ENCODE measurements at places on chromosomes 6 and 20.

GRCh38 chr6:19851241-19852089 lies 14.3 kb downstream of the ID4 start:
- no peak for DNase-seq

DNA sequence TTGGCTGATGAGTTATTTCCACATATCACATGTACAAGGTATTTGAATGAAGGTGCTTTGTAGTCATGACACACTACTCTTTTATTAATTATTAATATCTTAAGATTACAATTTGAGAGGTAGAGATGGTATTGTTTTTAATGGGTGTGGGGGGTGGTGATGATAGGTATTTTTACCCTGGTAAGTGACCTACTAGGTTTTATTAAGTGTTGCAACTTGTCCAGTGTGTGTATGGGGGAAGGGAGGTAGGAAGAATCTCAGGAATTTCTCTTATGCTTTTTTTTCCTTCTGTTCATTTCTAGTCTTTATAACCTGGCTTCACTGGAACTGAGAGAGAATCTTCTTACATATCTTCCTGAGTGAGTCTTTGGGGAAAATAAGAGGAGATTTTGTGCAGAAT lies 101.4 kb downstream of the LRRC1 start:
- DNase-seq = no peak

DNA sequence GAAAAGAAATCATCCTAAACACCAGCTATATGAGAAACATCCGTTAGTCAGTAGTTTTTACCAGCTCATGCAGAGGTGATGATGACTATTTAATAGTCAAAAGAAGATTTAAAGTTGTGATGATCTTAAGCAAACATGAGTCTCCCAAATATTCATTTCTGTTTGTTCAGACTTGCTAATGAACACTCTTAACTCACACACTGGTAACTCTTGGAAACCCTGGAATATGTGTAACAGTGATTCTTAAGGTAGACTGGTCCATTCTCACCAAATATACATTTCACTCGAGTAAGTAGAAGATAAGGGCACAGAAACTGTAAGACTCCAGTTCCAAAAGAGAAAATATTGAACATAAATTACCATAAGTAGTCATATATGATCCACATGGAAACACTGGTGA lies 29.1 kb downstream of the RSPO3 start:
- DNase-seq = no peak

GRCh38 chr6:85078058-85078457 lies 313.7 kb upstream of the TBX18 start:
- no peak for DNase-seq

DNA sequence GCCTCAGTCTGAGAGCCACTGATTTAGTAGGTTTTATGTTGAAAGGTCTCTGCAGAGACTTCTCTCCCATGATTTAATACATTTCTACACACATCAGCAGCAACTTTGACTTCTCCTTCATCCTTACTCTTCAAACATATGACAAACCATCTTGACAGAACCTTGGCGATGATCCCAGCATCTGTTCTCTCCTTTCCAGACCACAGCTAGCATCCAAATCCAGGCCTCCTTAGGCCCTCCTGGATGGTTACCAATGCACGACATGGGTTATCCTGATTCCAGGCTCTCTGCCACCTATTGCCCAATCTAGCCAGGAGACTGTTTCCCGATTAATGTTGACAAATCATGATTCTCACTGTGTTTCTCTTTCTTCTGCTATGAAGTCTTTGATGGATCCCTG lies 16.8 kb downstream of the LAMA4 start:
- no peak for DNase-seq

DNA sequence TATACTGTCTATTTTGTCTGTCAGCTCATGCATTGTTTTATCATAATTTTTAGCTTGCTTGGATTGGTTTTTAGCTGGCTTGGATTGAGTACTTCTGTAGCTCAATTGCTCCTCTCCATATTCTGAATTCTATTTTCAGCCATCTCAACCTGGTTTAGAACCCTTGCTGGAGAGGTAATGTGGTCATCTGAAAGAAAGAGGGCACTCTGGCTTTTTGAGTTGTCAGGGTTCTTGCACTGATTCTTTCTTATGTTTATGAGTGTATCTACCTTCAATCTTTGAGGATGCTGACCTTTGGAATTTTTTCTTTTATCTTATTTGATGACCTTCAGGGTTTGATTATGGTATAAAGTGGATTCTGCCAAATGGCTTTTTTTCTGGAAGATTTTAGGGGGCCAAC lies 632.7 kb upstream of the ID4 start:
- DNase-seq = no peak

- DNase-seq = no peak
Observed at GRCh38 chr20:50343490-50344179, 153.0 kb downstream of the CEBPB start.

DNA sequence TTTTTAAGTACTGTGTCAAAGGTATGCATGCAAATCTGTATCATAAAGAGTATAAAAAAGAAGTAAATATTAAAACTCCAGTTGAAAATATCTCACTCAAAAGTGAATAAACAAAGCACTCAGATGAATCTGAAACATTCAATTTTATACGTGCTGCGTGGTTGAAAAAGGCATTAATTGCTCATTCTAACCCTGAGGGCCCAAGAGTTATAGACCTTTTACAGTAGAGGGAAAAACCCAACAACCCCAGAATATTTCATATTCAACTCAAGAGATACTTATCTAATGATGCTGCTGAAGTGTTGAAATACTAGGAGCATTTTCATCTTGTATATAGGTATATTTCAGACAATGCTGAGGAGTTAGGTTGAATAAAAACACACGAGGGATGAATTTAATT lies 862.8 kb upstream of the CITED2 start:
- DNase-seq = no peak

GRCh38 chr20:32977281-32978008 lies 26.8 kb downstream of the SUN5 start:
- no peak for DNase-seq

DNA sequence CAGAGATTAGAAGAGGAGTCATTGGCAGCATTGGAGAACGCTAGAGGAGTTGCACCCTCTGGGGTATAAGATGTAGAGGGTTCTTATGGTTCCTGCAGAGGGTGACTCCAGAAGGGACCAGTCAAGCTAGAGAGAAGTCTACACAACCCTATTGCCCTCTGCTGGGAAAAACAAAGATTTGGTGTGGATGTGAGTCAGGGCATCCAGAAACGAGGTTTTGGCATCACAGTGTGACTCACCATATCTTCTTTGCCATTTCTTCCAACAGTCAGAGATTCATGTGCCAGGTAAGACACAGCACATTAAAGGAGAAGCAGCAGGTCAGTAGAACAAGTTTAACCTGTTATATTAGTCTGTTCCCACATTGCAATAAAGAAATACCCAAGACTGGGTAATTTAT lies 598.8 kb downstream of the MAFB start:
- DNase-seq = no peak

GRCh38 chr20:19176470-19177052 lies 35.9 kb upstream of the SLC24A3 start:
- DNase-seq = no peak

GRCh38 chr6:169415179-169415578 lies 161.5 kb upstream of the THBS2 start:
- DNase-seq = no peak

- no peak for DNase-seq
Observed at GRCh38 chr6:77204555-77204954, 258.7 kb downstream of the HTR1B start.

- no peak for DNase-seq
Observed at GRCh38 chr20:4468114-4468513, 253.6 kb upstream of the PRND start.

DNA sequence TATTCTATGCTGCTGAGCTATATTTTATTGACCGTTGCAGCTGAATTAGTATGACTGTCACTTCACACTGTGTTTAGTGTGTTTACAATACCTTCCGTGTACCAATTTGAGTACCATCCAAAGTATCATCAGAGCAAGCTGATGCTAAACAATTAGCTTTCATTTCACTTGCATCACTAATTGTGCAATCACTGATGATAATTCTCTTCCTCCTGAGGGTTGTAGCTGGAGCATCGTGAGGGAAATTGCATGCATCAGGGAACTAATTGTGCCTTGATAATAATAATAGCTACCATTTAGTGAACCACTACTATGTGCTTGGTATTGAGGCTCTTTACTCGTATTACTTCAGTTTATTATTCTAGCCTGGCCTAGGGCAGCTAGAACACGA lies 384.8 kb upstream of the SOX4 start:
- no peak for DNase-seq

- DNase-seq = peak; percentile 11
Observed at GRCh38 chr6:125791151-125791819, 525 bp downstream of the NCOA7 start.

DNA sequence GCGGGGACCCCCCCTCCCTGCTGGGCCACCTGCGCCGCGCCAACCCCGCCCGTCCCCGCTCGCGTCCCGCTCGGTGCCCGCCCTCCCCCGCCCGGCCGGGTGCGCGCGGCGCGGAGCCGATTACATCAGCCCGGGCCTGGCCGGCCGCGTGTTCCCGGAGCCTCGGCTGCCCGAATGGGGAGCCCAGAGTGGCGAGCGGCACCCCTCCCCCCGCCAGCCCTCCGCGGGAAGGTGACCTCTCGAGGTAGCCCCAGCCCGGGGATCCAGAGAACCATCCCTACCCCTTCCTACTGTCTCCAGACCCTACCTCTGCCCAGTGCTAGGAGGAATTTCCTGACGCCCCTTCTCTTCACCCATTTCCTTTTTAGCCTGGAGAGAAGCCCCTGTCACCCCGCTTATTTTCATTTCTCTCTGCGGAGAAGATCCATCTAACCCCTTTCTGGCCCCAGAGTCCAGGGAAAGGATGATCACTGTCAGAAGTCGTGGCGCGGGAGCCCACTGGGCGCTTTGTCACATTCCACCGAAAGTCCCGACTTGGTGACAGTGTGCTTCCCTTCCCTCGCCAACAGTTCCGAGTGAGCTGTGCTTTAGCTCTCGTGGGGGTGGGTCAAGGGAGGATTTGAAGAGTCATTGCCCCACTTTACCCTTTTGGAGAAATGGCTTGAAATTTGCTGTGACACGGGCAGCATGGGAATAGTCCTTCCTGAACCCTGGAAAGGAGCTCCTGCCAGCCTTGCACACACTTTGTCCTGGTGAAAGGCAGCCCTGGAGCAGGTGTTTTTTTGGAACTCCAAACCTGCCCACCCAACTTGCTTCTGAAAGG lies 2.1 kb downstream of the VEGFA start:
- DNase-seq = no peak

DNA sequence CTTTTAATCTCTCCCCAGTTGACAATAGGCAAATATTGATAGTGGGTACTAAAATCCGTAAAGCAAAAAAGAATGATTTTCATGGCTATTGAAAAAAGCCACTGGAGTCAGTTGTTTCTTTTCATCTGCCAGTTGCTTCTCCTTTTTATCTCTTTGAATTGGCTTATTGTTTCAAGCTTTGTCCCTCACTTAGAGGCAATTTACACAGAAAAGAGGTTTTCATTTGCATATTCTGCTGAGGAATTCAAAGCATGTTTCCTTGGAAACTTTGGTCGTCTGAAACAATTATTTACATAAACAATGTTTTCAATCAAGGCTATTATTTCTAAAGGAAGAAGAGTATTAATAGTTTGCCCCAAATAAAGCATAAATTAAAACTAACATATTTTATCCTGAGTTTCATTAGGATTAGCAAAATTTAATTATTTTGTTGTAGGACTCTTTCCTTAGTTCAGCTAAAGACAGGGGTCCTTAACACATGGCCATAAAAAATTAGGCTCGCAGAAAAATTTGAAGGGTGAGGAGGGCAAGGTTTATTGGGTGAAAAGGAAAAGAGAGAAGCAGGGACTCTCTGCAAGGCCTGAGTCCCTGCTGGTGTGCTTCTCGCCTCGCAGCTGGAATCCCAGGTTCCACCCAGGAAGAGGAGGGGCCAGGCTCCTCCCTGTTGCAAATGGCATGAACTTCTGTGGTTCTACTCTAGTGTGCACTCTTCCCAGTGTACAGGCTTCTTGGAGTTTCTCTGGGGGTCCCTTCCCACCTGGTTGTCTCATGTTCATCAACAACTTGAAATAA lies 138.8 kb upstream of the LAMA2 start:
- DNase-seq = no peak

DNA sequence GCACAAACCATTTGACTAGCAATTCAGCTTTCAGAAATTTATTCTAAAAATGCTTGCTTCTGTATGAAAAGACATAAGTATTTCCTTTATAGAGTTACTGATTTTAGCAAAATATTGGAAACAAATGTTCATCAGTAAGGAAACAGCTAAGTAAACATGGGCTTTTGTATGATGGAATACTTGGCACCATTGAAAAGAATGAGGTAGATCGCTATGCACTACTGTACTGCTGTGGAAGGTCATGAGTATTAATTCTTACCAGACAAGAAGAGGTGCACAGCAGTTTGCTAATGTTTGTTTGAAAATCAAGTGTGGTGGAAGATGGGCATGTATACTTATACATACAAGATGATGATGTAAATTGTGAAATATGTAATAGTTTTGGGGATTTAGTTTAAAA lies 73.0 kb downstream of the FARS2 start:
- DNase-seq = no peak

DNA sequence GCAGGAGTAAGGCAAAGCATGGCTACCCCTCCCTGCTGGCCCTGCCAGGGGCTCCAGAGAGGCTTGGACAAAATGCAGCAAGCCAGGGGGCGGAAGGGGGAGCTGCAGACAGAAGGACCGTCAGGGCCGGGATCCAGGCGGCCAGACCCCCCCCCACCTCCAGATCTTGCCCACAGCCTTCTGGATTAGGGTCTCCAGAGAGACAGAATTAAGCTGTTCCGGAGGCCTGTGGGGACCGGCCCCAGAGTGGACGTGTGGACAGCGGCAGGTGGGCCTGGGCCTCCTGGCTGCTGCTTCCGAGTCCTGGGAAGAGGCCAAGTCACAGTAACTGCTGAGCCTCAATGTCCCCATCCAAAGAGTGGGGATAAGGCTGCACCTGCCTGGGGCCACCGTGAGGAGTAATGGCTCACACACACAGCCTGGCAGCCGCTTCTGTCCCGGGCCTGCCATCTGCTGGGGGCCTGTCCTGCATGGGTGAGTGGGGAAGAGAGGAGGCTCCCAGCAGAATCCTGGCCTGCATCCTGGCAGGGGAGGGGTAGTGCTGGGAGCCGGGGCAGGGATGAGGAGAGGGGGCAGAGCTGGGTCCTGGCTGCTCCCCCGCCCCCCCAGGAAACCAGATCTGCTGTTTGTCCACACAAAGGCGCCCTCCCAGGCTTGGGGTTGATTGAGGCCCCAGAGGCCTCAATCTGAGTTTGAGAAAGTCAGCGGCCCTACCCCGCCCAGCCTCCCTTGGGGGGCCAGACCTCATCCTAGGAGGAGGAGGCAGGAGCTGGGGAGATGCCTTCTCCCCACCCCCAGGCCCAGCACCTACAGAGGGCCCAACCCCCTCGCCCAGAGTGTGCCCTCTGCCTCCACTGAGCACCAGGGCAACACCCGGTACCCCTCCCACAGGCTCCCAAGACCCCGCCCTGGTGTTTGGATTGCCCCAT lies 3.9 kb downstream of the LAMA5 start:
- DNase-seq = no peak

GRCh38 chr6:54698974-54699373 lies 147.6 kb upstream of the FAM83B start:
- DNase-seq = no peak
